ENCODE measurements at places on chromosomes 13 and 19. TPM values are rescaled to one million over a fixed set of nuclear protein-coding genes. Genes with fewer than 3 reads are reported as not detected.

Gene FREM2
- total RNA-seq: 3.3 TPM

Gene IZUMO4
- total RNA-seq: 5.3 TPM

Gene PLIN4
- 3.4 TPM for total RNA-seq

Gene IL17D
- 0.41 TPM for total RNA-seq

Gene NBEA
- 3.5 TPM for total RNA-seq

Gene CRX
- not detected for total RNA-seq

Gene MAG
- total RNA-seq: not detected

Gene SYNGR4
- not detected for total RNA-seq

Gene ISOC2
- total RNA-seq: 86.9 TPM

Gene CEACAM18
- total RNA-seq: not detected

Gene DIRAS1
- total RNA-seq: 1.7 TPM

Gene YJEFN3
- total RNA-seq: 6.0 TPM

Gene ANKLE1
- 0.23 TPM for total RNA-seq

Gene RPS28
- total RNA-seq: 1,449 TPM

Gene PGLYRP2
- not detected for total RNA-seq

Gene KIR2DL1
- not detected for total RNA-seq

Gene TMPRSS9
- 0.41 TPM for total RNA-seq

Gene LIM2
- not detected for total RNA-seq

Gene DDX49
- total RNA-seq: 37.4 TPM

Gene ZNF284
- total RNA-seq: 1.9 TPM

Gene ZNF177
- 2.5 TPM for total RNA-seq

Gene AP2S1
- 107 TPM for total RNA-seq

Gene NOTCH3
- 13.0 TPM for total RNA-seq

Gene CEACAM1
- total RNA-seq: 1,343 TPM

Gene ZNF221
- 1.9 TPM for total RNA-seq

Gene TLE2
- total RNA-seq: 63.5 TPM

Gene MEDAG
- 11.0 TPM for total RNA-seq

Gene RDH8
- total RNA-seq: not detected

Gene ZNF253
- total RNA-seq: 11.9 TPM

Gene KIR2DL4
- 0.51 TPM for total RNA-seq

Gene NLRP5
- total RNA-seq: not detected

Gene BICRA
- total RNA-seq: 18.5 TPM

Gene RFPL4A
- total RNA-seq: not detected

Gene PVR
- 26.7 TPM for total RNA-seq

Gene TTC9B
- total RNA-seq: not detected

Gene OR7C1
- total RNA-seq: not detected

Gene C13orf42
- total RNA-seq: not detected

Gene TNPO2
- total RNA-seq: 48.9 TPM

Gene TSEN34
- 40.3 TPM for total RNA-seq

Gene CNN1
- total RNA-seq: 19.3 TPM

Gene ZNF296
- total RNA-seq: 5.0 TPM

Gene PRODH2
- not detected for total RNA-seq

Gene JSRP1
- 2.4 TPM for total RNA-seq

Gene CGB7
- not detected for total RNA-seq

Gene KLF2
- total RNA-seq: 29.5 TPM
